ENCODE measurements at places on chromosomes 1 and 21.

DNA sequence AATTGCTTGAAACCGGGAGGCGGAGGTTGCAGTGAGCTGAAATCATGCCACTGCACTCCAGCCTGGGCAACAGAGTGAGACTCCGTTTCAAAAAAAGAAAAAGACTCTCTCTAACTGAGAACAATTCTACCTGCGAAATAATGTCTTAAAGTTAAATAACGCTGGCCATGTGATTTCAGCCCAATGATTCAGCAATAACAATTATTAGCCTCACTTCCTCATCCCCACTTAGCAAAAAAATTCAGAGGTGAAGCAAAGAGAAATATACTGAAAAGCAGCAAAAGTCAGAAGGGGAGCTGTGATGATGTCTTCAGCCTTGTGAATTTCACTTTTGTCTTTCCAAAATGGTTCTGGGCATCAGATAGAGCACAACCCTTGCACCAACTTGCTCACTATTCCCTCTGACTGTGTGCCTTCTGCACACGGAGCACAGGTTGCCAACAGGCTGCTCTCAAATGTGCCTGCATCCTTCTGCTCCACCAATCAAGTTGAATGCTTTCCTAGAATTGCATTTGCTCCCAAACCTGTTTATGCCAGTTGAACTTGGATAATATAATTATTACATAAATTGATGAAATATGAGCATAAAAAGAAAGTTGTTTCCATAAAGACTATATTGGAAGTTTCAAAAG lies 79.8 kb upstream of the IPO9 start:
- DNase-seq: no peak

GRCh38 chr1:243718893-243719292 lies 131.2 kb downstream of the AKT3 start:
- no peak for DNase-seq

DNA sequence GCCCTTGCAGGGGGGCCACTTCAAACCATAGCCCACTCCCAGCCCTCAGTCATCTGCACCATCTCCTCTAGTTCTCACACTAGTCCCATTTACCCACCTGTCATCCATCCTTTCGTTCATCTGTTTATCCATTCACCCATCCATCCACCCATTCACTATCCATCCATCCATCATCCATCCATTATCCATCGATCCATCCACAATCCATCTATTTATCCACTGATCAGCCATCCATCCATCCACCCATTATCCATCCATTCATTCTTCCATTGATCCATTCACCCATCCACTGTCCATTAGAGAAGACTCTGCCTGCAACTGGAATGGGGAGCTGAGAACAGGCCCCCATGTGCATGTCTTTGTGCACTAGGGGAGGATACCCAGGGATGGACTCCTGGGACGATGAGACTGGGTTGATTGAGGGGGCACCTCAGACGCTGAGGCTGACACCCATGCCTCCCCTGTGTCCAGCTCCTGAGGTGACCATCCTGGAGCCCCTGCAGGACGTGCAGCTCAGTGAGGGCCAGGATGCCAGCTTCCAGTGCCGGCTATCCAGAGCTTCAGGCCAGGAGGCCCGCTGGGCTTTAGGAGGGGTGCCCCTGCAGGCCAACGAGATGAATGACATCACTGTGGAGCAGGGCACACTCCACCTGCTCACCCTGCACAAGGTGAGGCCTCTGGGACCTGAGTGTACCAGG lies 97.9 kb downstream of the TRIM11 start:
- no peak for DNase-seq

GRCh38 chr1:21664806-21665588 lies 4.2 kb downstream of the RAP1GAP start:
- DNase-seq: no peak

GRCh38 chr1:168035345-168035744 lies 98.5 kb upstream of the MPC2 start:
- DNase-seq: no peak

DNA sequence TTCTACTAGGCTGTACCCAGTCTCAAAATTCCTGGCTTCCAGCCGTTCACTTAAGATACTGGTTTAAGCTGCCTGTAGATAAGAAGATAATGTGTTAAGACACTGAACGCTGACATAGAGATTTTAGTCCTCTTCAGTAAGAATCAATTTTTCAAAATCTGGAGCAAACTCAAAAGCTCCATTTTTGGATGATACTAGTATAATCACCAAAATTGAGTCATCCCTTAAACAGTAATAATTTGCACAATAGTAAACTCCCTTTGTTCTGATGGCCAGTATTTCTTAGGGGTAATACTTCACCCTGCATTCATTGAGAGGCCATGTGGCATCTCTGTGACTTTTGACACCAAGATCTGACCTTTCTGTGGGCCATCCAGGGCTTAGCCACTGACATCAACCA lies 299.8 kb upstream of the USP25 start:
- no peak for DNase-seq

GRCh38 chr1:76066394-76066793 lies 8.2 kb upstream of the ST6GALNAC3 start:
- no peak for DNase-seq

- no peak for DNase-seq
These were observed 164.3 kb downstream of the MIS18A start for GRCh38 chr21:32114419-32115035.

DNA sequence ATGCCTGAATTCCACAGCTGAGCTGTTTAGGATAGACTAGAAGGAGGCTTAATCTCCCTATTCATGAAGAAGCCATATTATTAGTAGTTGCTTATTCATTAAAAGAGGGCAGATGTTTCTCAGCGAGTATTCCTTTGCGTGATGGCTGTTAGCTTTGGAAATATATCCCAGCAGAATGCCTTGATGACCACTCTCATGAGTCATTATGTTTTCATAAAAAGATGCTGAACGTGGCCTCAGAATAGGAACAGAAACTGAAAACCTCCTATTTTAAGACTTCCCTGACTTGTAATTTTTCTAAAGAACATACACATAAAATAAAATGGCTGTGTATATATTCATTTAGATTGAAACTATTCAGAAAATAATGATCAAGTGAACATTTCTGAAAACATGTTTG lies 9.6 kb upstream of the PLA2G4A start:
- no peak for DNase-seq

GRCh38 chr1:112317140-112317539 lies 78.9 kb upstream of the CTTNBP2NL start:
- no peak for DNase-seq

DNA sequence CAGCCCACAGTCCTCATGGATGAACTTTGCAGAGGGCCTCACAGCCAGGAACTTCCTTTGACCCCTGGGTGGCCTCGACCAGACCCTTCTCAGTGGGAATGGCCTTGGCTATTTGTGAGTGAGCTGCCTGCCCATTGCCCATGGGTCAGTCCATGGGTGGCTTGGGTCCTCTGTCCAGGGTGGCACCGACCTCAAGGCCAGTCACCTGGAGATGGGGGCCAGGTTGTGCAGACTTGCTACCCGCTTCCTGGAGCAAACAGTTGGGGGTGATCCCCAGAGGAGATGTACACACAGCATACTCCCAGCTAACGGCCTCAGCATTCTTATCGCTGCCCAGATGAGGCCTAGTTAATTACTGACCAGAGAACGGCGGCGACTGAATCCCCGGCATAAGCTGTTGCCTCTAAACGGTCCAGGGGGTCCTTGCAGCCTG lies 23.1 kb upstream of the IFNLR1 start:
- no peak for DNase-seq

DNA sequence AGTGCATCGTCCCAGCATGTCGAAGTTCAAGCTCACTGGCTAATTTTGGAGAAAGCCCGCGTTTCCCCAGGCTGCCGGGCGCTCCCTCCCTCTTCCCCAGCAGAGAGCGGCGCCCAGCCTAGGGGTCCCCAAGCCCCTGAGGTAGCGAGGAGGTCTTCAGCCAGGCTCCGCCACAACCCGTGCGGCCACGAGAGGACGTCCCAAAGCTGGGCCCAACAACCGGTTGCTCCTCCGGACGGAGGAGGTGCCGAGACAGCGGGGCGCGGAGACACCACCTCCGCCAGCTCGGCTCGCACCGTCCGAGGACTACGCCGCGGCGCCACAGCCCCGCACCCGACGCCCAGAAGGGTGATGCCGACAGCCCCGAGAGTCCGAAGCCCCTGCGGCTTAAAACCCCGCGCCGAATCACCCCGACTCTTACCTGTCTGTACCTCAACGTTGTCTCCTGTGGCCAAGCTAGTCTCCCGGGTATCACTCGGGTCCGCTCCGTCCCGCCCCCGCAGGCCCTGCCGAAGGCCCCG lies at the start of gene DENND2C:
Gene DENND2C, minus strand, starts transcription at position 488 of the 521 bp plus-strand sequence. CDS start 44,065 bp downstream, outside the sequence.
- DNase-seq: no peak
